ENCODE measurements at places on chromosomes 3 and 15.

DNA sequence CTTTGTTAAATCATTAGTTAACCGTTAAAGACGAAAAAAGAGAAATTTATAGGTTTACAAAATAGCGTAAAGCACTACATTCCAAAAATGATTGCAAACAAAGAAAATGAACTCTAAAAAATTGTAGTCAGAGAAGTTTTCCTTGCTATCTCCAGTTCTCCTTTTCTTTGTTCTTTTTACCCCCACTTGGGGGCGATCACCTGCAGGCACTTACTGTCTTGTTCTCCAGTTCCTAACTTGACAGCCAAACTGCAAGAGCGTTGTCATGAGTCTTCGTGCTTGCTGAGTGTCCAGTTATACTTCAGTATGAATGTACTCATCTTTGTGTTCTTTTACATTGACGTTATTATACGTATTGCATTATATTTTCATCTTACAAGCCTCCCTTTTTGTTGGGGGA is 54.5 kb downstream of the CHD2 start:
- no peak for DNase-seq

GRCh38 chr15:78149068-78149804 is at the start of gene IDH3A:
TSS of gene IDH3A (plus strand) at chr15:78149362. CDS start at chr15:78149404, 42 bp downstream.
- DNase-seq = peak; percentile 92

DNA sequence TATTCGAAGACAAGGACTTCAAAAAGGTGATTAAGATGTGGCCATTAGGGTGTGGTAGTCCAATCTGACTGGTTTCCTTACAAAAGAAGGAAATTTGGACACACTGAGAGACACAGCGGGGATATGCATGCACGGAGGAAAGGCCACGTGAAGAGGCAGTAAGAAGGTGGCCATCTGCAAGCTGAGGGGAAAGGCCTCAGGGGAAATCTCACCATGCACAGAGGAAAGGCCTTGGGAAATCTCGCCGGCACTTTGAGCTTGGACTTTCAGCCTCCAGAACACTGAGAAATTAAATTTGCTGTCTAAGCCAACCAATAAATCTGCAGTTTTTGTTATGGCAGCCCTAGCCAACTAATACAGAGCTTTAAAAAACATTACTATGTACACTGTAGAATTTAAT is 78.8 kb downstream of the DLG1 start:
- no peak for DNase-seq

GRCh38 chr15:52255008-52255407 is 40.6 kb downstream of the MYO5C start:
- no peak for DNase-seq

Data from fibroblast of skin of left biceps (primary cell).